PC-9 (cell line): ENCODE measurements at places on chromosomes 1 and 21. TPM values are rescaled to one million over a fixed set of nuclear protein-coding genes. Genes with fewer than 3 reads are reported as not detected.

The APCS gene
- total RNA-seq, result not detected in 2 replicates

DNA sequence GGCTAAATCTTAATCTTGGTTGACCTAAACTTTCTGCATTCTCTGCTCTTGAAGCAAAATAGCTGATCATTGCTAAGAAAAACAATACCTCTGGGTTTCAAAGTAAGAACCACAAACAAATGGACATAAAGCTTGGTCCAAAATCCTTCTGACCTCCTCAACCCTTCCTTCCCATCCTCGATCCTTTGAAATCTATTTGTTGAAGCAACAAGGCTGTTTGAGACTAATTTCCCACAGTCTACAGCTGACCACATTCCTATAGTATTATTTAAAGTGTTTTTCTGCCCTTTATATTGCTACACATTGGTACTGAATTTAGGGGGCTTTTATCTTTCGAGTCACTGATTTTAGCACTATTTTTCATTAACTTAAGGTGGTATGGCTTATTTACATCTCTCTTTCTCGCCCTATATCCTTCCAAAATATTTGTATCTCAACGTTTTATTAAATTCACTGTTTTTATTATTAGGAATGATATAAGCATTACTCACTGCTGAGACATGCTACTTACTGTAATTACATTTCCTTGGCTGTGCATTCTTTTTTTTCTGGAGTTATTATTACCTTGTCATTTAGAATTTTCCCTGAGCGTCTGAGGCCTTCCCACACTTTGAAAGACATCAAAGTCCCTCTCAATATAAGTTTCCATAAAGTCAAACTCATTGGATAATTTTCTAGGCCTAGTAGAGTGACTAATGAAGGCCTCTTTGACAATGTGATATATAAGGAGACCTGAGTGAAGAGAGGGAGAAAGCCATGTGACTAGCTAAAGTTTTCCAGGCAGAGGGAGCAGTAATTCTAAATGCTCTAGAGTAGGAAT, 73.9 kb downstream of the RAB3GAP2 start:
- H3K4me3 ChIP-seq, result no peak overlapping the region
- H3K27me3 ChIP-seq, result no peaks in the 10 kb centered on the region
- no peak for DNase-seq
- peaks cover 17% of the 10 kb centered on the region; the same call in 1 of the 2 replicates for H3K36me3 ChIP-seq
- no peaks in the 10 kb centered on the region for H3K4me1 ChIP-seq
- no peak overlapping the region for H3K27ac ChIP-seq

- H3K4me3 ChIP-seq, result no peak overlapping the region
- peaks cover 77% of the 10 kb centered on the region for H3K36me3 ChIP-seq
- no peaks in the 10 kb centered on the region for H3K27me3 ChIP-seq
- no peaks in the 10 kb centered on the region for H3K4me1 ChIP-seq
- no peak overlapping the region for H3K27ac ChIP-seq
Observed at GRCh38 chr1:43668956-43669355, 19.0 kb downstream of the KDM4A start.

GRCh38 chr1:244758708-244759107, 76.8 kb upstream of the COX20 start:
- no peak overlapping the region for H3K4me3 ChIP-seq
- no peaks in the 10 kb centered on the region for H3K27me3 ChIP-seq
- DNase-seq, result no peak
- no peak overlapping the region for H3K27ac ChIP-seq
- H3K4me1 ChIP-seq, result no peaks in the 10 kb centered on the region
- no peaks in the 10 kb centered on the region for H3K36me3 ChIP-seq

The PRELP gene
- total RNA-seq, result not detected in 2 replicates

The OR2L13 gene
- not detected in 2 replicates for total RNA-seq

DNA sequence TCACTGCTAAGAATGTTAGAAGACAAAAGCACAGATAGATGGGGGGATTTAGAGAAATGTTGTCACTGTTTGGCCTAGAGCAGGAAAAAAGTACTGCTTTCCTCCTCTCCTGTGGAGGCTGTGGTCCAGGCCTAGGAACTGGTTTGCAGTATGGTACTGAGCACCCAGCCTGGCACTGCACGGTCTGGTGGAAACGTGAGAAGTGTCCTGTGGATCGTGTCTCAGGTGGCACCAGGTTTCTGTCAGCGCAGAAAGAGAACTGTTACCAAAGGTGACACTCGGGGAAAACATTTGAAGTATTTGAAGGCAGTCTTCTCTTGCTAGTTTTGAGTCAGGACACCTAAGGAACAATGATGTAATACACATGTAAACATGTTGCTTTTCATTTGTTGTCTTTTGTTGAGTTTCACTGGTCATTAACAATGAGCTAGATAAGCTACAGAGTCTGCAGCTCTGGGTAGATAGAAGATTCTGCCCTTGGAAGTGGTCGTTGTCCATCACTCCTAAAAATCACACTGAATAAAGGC, 63.0 kb downstream of the B3GALNT2 start:
- no peak for DNase-seq
- H3K4me3 ChIP-seq, result no peak overlapping the region
- peak overlapping the region; percentile 80 for H3K27ac ChIP-seq
- no peaks in the 10 kb centered on the region for H3K27me3 ChIP-seq

DNA sequence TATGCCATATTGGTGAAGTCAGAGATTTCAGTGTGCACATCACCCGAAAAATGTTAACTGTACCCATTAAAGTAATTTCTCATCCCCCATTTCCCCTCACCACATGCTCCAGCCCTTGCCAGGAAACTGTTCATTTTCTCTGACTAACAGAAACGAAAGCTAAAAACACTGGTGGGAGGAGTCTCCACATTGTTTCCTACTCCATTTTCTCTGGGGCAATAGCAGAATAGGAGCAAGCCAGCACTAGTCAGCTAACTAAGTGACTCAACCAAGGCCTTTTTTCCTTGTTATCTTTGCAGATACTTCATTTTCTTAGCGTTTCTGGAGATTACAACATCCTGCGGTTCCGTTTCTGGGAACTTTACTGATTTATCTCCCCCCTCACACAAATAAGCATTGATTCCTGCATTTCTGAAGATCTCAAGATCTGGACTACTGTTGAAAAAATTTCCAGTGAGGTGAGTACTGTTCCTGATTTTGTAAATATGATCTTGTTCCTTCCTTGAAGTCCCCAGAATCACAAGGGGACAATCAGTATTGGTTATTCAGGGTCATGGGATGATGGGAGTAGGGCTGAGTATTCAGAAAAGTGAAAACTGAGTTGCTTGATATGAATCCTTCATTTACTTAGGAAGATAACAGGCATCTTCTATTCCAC, at the start of gene IFI16:
IFI16 (plus strand) TSS at position 204 of the 658 bp plus-strand sequence. CDS start 4,774 bp downstream, outside the sequence.
- H3K27ac ChIP-seq, result no peak within 1 kb of the TSS
- no peak for DNase-seq
- H3K4me1 ChIP-seq, result no peaks in the 10 kb centered on the region

The LAMB3 gene
- 90.0 and 142 TPM in 2 replicates for total RNA-seq

DNA sequence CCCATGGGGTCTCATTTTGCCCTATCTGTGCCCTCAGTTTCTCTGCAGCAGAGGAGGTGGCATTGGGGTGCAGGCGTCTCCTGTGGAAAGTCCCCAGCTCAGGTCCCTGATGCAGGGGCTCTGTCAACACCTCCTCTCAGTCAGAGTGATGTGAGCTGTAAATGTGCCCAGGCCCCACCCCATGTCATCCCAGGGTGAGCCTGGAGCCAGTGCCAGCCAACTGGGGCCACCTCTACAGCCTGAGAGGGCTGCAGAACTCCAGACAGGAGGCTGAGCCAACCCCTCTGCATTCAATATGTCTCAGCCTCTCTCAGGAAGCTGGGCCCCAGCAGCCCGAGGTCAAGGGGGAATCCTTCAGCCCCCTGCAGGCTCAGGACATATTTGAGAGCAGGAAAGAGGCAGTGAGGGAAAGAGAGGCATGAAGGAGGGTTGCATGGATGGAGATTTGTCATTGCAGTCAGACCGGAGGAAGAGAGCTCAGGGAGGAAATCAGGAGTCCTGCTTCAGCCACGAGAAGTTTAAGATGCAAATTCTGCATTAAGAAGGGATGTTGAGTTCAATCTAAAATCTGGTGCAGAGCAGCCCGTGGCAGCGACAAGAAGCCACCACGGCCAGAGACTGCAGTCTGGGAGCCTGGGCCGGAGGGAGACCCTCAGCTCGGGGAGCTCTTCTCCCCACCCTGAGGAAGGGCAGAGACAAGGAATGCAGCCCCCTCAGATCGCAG, 288.2 kb upstream of the VAMP3 start:
- no peaks in the 10 kb centered on the region for H3K36me3 ChIP-seq
- H3K4me1 ChIP-seq, result no peaks in the 10 kb centered on the region
- no peak for DNase-seq

DNA sequence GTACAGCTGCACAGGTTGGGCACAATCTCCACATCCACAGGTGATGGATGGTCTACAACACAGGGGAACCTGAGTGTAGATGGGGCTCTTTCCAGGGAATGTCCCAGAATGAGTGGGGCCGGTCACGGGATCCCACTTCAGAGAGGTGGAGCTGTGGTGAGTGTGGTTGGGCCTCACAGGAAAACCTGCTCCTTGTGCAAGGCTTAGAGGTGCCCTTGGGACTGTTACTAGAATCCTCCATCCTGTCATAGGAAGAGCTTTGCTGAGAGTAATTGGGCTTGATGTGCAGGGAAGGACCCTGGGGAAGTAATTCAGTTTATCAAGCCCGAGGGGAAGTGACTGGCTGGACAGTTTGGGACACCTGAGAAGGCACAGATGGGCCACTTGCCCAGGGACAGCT, 137.9 kb downstream of the ZSCAN20 start:
- no peaks in the 10 kb centered on the region for H3K36me3 ChIP-seq
- DNase-seq, result no peak
- H3K27me3 ChIP-seq, result peaks cover 82% of the 10 kb centered on the region

- peaks cover 27% of the 10 kb centered on the region for H3K27me3 ChIP-seq
- no peak overlapping the region for H3K27ac ChIP-seq
- no peaks in the 10 kb centered on the region for H3K36me3 ChIP-seq
- DNase-seq, result no peak
Observed at GRCh38 chr21:45590726-45591618, 48.7 kb upstream of the SLC19A1 start.

The AMPD1 gene
- total RNA-seq, result not detected in 2 replicates

- no peak for DNase-seq
- peaks cover under 1% of the 10 kb centered on the region; the same call in 1 of the 2 replicates for H3K4me1 ChIP-seq
- no peak overlapping the region for H3K4me3 ChIP-seq
- peaks cover 6% of the 10 kb centered on the region for H3K36me3 ChIP-seq
- H3K27ac ChIP-seq, result no peak overlapping the region
Observed at GRCh38 chr21:42524341-42525028, 10.8 kb downstream of the SLC37A1 start.

DNA sequence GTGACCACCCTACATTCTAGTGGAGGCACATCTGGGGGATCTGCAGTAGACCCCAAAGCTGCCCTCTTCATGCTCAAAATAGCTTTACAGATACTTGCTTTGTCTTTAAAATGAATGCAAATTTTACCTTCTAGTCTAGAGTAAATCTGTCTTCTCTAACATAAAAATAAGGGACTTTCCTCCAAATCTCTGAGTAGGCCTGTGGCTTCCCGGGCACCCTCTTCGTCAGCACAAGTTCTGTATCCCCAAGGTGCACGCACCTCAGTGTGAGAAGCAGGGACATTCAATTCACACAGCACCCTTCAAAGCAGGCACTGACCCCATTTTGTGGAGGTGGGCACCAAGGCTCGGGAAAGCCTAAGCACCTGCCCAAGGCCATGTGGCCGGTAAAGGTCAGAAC, 19.0 kb downstream of the MEF2D start:
- no peaks in the 10 kb centered on the region for H3K27me3 ChIP-seq
- H3K27ac ChIP-seq, result no peak overlapping the region
- no peaks in the 10 kb centered on the region for H3K4me1 ChIP-seq

DNA sequence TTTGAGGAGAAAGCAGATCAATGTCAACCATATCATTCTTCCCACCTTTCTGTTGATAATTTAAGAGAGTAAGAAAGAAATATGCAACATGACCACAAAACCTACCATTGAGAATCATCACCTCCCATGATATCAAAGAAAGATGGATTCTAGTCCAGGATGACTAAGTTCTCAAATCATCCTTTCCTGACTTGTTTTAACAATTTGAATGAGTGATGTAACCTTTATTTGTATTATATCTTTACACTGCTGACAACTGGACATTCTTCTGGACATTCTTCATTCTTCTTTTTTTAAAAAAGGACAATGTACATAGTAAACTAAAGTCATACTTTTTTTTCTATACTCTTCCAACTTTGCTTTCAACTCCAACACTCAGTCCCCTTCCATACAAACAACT, 9.5 kb downstream of the PSMB4 start:
- H3K36me3 ChIP-seq, result peaks cover 36% of the 10 kb centered on the region
- no peak overlapping the region for H3K27ac ChIP-seq
- DNase-seq, result no peak
- no peak overlapping the region for H3K4me3 ChIP-seq

The RAB3B gene
- 2.4 and 2.6 TPM in 2 replicates for total RNA-seq

DNA sequence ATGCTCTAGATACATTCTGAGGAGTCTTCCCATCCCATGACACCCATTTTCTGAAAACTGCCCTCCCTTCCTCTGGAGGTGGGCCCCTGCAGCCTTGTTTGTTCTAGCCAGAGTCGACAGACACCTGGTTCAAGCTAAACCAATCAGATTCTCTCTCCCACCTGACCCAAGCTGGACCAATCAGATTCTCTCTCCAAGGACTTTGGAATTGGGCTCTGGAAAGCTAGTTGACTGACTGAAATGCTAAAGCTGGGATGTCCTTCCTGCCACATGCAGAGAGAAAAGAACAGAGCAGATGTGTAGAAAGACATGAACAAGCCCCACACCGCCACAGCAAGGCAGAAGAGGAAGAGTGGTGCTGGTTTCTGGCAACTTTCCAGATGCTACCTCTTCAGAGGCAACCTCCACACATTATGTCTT, 24.6 kb downstream of the ASAP3 start:
- no peaks in the 10 kb centered on the region for H3K27me3 ChIP-seq
- H3K4me3 ChIP-seq, result no peak overlapping the region
- no peak for DNase-seq
- H3K36me3 ChIP-seq, result no peaks in the 10 kb centered on the region

The UBE2U gene
- total RNA-seq, result not detected in 2 replicates

GRCh38 chr1:160887071-160887470, 2.1 kb upstream of the ITLN1 start:
- H3K27ac ChIP-seq, result no peak overlapping the region
- no peak for DNase-seq
- H3K27me3 ChIP-seq, result peaks cover 10% of the 10 kb centered on the region; the same call in 1 of the 2 replicates
- H3K36me3 ChIP-seq, result no peaks in the 10 kb centered on the region
- no peak overlapping the region for H3K4me3 ChIP-seq
- H3K4me1 ChIP-seq, result no peaks in the 10 kb centered on the region

DNA sequence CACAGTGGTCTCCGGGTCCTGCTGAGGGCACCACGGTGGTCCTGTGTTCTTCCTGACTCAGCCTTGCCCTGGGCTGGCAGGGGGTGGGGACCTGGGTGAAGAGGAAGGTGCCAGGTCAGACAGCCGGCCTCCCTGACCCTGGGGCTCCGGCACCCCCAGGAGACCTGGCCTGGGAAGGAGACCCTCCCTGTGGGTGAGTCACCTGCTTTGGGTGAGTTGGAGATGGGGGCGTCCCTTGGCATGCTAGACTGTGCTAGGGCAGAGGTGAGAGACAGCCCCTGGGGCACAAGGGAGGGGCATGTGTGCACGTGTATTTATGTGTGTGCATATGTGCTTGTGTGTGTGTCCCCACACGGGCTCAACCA, 23.4 kb downstream of the SPSB1 start:
- H3K27ac ChIP-seq, result no peak overlapping the region
- H3K27me3 ChIP-seq, result no peaks in the 10 kb centered on the region
- H3K4me1 ChIP-seq, result no peaks in the 10 kb centered on the region

- no peak overlapping the region for H3K27ac ChIP-seq
- H3K27me3 ChIP-seq, result no peaks in the 10 kb centered on the region
- no peak for DNase-seq
- no peaks in the 10 kb centered on the region for H3K4me1 ChIP-seq
Observed at GRCh38 chr1:61570191-61570590, 154.8 kb downstream of the TM2D1 start.
